Bronchial smooth muscle cell (primary cell): ENCODE measurements at places on chromosomes 16 and 17. TPM values are rescaled to one million over a fixed set of nuclear protein-coding genes. Genes with fewer than 3 reads are reported as not detected.

The EPN2 gene
- total RNA-seq = 18.8 and 23.9 TPM in 2 replicates

The TMEM114 gene
- not detected in 2 replicates for total RNA-seq

The GRB2 gene
- total RNA-seq = 41.0 and 50.4 TPM in 2 replicates

The KRTAP4-3 gene
- total RNA-seq = not detected in 2 replicates

The STAT5A gene
- 21.1 and 35.6 TPM in 2 replicates for total RNA-seq

The AXIN2 gene
- 3.3 and 4.2 TPM in 2 replicates for total RNA-seq

The NKD1 gene
- under 0.01 TPM in 2 replicates for total RNA-seq

The TAF1C gene
- total RNA-seq = 10.6 and 14.4 TPM in 2 replicates
